Stimulated activated CD4-positive, alpha-beta T cell treated with anti-CD3 and anti-CD28 coated beads, Interleukin-1b, Interleukin-23, amount 100 ng/mL, for 1 hour (primary cell): ENCODE measurements at places on chromosomes 7 and 10.

- DNase-seq = no peak
Observed at GRCh38 chr7:111853201-111853990, 291.1 kb upstream of the IMMP2L start.

GRCh38 chr7:20075992-20076820 lies 141.0 kb downstream of the MACC1 start:
- no peak for DNase-seq

DNA sequence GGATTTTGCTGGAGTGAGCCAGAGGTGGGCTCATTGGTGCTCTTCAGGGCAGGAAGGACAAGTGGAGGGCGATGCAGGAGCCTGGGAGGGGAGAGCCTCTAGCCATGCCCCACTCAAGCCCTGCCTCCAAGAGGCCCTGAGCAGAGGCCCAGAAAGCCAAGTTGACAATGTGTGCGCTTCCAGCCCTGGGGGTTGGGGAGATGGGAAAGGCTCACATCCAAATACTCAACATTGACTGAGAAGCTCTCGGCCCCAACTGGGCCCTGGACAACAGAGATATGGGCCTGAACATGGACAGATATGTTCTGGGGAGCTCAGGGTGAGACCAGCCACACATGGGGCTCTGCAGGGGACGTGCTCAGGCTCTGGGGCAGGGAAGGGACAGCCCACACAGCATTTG lies 39.0 kb downstream of the FRMPD2 start:
- no peak for DNase-seq

- no peak for DNase-seq
Observed at GRCh38 chr7:132500727-132501440, 75.4 kb downstream of the PLXNA4 start.

- no peak for DNase-seq
Observed at GRCh38 chr10:1061930-1062774, 6.0 kb downstream of the WDR37 start.

GRCh38 chr7:151752816-151753595 lies 123.9 kb downstream of the PRKAG2 start:
- no peak for DNase-seq

GRCh38 chr10:31134311-31134952 lies 102.8 kb upstream of the ZNF438 start:
- DNase-seq = no peak

DNA sequence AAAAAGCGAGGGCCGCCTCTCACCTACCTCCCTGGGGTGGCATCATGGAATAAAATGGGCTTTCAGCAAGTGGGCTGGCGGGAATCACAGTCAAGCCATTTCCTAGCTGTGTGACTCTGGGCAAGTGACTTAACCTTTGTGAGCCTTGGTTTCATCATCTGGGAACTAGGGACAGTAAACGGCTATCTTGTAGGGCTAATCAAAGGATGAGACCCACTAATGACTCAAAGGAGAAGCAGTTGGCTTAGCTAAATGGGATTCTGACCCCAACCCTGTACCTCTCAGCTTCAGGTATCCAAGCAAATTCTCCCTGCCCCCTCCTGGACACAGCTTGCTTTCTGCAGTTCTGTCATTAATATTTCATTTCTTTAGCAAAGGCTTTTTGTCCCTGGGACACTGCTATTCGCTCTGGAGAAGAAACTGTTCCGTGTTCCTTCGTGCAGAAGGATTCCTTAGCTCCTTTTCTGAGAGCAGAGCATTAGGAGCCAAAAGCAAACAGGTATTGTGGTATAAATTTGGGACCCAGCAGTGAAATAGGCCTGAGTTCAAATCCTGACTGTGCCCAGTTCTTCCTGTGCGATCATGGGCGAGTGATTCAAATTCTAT lies 25.9 kb downstream of the TRIM8 start:
- no peak for DNase-seq

DNA sequence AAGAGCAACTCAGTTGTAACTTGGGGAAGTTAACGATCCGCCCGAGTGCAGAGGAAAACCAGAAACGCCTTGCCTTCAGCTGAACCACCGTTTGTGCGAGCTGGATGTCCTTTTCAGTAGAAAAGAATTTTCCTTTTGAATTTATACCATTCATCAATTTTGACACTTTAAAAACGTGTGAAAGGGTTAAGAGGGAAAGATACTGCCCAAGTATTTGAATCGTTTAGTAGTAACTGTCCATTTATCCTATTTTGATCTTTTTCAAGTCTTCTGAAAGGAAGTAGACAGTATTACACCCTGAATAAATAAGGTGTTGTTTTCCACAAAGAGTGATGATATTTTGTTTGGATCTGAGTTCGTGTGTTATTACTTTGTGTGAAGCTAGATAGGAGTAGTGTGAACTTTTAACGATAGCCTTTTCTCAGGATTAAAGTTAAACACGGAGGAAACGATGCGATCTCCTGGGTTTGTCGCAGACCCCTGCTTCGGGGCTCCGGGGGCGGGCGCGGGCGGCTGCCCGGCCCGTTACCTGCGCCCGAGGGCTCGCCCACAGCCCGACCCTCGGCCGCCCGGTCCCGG lies 830 bp upstream of the BMI1 start:
- DNase-seq = no peak

GRCh38 chr7:7424151-7424873 lies 111.4 kb downstream of the COL28A1 start:
- DNase-seq = no peak

DNA sequence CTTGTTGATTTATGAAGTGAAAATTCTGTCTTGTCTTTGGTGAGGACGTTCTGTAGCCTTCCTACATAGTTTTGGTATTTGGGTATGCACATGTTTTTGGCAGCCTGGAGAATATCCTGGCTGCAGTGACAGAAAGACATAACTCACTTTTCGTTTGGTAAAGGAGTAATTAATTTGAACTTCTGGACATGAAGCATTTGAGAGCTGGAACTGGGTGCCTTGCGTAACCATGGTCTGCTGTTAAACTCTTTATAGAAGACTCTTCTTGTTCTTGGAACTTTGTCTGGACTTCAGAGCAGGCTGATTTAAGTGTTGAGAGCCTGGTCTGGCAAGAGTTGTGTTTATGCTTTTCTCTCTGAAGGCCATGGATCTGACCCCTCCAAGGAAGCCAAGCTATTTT lies 231.3 kb downstream of the LRMDA start:
- DNase-seq = no peak

DNA sequence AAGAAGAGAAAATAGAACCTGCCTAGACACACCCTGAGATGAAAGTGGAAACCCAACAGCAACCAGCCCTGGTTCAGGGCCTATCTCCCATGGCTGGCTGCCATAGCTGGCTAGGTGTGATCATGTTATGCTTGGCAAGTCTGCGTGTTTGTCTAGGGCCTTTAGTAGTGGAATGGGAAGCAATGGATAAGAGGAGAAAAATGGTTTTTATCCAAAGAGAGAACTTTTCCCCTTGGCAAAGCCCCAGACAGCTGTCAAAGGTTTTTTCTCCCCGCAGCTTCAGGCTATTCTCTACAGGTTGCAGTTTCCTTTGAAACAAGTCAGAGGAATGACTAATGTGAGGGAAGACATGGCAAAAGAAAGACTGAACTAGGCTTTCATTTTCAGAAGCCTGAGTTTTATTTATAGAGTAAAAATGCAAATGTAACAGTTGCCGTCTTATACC lies 161.5 kb downstream of the SEMA3D start:
- no peak for DNase-seq

DNA sequence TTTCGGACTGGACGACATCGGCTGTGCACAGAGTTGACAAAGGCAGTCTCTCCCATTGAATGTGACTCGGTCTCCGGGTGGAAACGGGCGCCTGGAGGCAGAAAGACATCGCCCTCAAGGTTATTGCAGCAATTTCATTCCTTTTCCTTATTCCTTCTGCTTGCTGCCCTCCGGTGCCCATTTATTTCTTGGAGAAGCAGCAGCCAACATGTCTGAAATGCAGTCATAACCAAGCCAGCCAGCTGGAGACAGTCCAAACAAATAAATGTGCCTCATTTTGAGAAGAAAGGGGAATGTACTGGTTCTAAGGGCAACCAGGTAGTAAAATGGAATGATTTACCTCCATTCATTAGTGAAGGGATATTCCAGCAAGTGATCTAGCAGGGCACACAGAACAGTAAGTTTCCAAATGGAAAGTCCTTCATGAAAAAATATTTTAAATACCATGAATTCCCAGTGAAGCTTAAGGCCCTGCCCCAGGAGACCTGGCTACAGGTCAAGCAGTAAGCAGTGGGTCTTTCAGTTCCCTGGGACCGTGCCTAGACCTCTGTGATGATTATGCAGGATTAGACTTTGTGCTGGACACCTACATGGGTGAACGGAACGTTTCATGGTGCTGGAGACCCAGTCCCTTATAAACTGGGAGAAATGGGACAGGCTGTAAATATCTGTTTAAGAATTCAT lies 86.6 kb downstream of the ABLIM1 start:
- DNase-seq = no peak

DNA sequence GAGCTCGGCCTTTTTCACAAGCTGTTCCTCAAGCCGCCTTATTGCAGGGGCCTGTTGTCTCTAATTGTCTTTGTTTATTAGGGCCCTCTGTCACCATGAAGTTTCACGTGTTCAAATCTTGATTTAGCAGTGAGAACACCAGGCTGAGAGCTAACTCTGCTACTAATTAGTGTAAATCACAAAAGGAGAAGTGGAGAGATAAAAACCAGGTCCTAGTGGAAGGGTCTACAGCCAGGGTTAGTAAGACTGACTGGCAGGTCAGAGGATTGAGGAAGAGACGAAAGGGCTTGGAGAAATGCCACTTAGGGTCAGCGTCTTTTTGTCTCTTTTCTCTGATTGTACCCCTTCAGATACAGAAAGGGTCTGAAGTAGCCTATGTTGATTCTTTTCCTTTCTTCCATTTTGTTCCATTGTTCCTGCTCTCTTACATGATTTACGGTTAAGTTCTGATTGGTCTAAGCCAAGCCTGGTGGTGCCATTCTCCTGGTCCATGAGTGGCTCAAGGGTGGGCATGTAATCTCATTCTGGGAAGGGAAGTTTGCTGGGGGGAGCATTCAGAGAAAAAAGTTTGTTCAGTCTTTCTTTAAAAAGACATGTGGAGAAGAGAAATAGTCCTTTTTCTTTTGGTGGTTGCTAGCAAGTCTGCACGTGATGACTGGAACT lies 21.3 kb downstream of the SSMEM1 start:
- no peak for DNase-seq

GRCh38 chr7:79555571-79555970 lies 102.1 kb upstream of the MAGI2 start:
- no peak for DNase-seq

DNA sequence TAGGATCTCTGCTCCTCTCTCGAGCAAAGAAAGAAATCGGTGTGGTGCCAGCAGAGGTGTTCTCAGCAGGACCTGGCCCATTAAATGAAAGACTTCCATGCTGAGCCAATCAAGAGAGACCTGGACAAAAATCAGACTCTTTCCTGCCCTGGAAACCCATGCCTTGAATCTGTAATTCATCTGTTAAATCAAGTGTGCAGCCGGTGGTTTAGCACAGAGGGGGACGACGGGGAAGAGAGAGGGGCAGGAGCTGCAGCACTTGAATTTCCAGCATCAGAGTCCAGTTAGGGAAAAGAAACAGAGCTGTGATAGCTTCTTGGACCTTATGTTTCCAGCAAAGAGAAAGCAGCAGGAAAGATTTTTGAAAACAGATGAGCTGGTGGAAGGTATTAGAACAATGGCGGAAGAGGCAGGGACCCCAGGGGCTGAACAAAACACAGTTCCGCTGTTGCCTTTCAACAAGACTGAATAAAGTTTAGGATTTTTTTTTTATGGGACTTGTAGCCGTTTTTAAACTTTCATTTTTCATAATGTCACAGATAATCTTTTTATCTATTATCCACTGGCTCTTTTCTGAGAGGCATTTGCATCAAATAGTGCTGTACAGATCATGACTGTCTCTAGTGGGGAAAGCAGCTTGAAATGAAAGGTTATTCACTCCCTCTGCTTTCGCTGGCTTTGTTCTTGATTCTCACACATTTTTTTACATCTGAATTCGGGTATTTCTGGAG lies 543.6 kb upstream of the GALNT17 start:
- DNase-seq = no peak

DNA sequence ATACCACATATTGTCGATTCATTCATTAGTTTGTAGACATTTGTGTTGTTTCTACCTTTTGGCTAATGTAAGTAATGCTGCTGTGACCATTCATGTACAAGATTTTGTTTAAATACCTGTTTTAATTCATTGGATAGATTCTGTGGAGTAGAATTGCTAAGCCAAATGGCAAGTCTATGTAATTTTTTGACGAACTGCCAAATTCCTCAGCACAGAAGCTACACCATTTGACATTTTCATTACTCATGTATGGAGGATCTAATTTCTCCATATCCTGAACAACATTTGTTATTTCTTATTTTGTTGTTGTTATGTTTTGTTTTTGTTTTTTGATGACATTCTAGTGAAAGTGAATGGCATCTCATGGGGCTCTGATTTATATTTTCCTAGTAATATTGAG lies 1351.3 kb upstream of the SORCS1 start:
- DNase-seq = no peak

DNA sequence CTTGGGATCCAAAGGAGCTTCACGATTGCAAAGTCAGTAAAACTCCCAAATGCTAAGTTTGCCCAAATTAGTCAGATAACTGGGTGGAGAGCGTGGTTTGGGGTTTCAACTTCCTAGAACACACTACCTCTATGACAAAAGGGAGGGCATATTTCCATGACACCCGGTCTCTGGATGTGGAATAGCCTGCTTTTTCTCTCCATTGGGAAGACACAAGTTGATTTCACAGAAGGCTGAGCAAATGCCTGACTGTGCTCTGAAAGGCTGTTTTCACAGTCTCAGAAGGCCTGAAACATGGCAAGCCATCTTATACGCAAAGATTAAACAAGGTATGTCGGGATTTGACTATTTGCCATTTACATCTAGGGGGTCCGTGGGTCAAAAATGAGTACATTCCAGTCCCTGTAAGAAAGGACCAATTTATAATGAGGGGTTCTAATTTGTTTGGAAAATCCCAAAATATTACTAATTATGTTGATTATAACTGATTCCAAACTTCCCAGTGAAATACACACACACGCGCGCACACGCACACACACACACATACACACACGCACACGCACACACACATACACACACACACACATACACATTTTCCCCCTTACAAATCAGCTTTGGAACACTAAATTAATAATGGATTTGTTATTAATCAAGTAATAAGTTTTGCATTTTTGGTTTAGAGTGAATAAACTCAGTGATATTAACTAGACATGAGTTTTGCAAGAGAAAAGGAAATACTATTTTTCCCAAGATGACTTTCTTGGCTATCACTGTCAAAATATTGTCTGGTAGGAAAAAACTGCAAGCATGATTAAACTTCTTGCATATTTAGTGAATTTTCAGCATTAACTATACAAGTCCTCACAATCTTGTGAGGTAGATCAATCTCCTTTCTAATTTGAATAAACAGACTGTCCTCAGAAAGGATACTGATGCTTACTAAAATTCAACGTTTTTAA lies 105.0 kb downstream of the PRTFDC1 start:
- no peak for DNase-seq

DNA sequence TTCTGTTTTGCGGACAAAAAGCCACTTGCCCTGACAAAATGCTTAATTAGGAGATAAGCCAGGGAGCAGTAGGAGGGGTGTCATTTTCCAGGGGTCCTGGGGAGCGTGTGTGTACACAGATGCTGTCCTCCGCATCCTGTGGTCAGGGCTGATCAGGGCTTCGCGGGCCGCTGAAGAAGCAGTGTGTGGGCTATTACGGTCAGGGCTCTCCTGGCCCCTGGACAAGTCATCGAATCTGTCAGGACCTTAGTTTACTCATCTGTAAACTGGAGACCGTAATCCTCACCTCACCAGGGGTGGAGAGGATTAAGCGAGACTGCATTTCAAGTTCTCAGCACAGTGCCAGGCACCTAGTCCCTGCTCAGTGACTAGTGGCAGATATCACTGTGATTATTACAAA lies 26.0 kb upstream of the MXI1 start:
- DNase-seq = no peak

GRCh38 chr10:61933859-61934555 lies 32.5 kb downstream of the ARID5B start:
- DNase-seq = no peak
